Activated CD8-positive, alpha-beta memory T cell treated with anti-CD3 and anti-CD28 coated beads, Interleukin-2, amount 10 ng/mL, durations not matched to agents 7 days and 5 days (primary cell): ENCODE measurements at places on chromosomes 7 and 10.

- no peak for DNase-seq
Measured at GRCh38 chr7:74228951-74229900, 19.4 kb downstream of the LAT2 start.

- no peak for DNase-seq
Measured at GRCh38 chr10:89813546-89813945, 112.2 kb downstream of the KIF20B start.

GRCh38 chr10:101131962-101132635, 999 bp downstream of the TLX1 start:
- DNase-seq, result no peak

DNA sequence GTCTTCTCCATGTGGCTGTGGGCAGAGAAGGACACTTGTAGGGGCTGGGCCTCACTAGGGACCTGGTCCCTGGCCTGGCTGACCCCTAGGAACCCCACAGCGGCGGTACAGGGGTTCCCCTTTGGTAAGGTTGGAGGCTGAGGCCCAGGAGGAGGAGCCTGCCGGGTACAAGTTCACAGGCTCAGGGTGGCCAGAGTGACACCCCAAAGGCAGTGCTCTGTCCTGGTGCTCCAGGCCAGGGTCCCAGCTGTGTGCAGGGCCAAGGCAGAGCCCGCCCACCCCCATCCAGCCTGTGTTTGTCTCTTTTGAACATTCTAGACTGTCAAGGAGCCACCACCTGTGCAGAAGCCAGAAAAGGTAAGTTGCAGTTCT, 23.3 kb downstream of the ANTXRL start:
- no peak for DNase-seq

DNA sequence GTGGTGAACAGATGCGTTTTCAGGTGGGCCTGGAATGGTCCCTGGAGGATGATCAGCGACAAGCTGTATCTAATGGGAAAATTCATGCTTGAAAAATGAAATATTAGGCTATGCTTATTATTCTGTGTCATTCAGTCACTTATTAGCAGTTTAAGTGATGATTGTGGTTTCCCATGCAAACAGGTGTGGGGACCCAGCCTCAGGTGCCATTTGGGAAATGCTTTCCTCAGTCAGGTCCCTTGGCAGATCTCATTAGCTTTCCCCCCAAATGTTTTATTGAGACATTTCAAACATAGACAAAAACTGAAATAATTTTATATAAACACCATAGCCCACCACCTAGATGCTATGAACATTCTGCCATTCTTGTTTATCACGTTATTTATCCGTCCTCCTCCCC, 411 bp upstream of the SNX10 start:
- DNase-seq, result no peak

DNA sequence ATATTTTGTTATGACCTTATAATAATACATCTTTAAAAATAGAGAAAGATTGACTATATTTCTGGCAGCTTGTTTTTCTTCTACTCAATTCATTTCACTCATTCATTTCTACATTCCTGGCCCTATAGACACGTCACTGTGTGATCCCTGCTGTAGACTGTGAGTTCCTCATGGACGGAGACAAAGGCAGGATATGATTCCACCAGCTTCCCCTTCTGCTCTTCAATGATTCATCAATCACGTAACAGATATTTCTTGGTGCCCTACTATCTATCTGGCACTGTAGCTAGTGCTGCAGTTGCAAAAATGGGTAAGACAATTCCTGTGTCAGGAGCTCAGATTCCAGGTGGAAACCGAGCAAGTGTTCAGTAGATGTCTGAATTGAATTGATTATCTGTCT, 415.0 kb downstream of the SFMBT2 start:
- DNase-seq, result no peak

- peak; percentile 44 for DNase-seq
Measured at GRCh38 chr7:112495810-112496462, 15.1 kb downstream of the LSMEM1 start.

DNA sequence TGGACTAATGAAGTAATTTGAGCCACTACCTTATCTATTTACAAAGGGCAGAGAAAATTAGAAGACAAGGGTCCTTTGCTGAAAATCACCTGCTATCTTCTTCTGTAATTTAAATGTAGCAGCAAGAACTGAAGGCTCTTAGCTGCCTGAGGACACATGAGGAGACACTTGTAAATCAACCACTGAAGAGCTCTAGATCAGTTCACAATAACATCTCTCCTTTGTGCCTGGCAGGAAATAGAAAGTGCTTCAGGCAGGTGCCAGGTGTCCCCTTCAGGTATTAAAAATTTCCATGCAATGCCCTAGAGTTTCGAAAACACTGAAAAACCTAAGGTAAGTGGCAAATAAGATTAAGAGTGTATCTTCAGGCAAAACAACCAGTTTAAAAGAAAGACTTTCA, 474.6 kb downstream of the GRM8 start:
- no peak for DNase-seq

DNA sequence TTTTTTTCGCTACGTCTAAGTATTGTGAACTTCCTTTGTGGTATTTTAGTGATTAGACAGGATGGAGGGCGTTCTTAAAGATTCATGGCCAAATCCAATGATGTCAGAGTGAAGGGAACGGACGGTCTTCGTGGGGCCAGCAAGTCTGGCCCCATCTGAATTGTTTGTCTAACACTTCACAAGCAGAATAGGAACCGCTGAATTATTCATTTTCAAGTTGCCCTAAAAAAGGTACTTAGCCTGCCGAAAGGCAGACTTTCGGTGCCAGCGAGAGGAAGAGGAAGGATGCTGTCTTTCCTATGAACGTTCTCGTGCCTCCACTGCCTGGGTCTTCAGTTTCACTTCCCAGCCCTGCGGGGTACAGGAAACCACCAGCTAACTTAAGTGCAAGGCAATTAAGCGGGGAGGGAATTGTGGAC, 145.7 kb upstream of the SH2B2 start:
- DNase-seq, result no peak

DNA sequence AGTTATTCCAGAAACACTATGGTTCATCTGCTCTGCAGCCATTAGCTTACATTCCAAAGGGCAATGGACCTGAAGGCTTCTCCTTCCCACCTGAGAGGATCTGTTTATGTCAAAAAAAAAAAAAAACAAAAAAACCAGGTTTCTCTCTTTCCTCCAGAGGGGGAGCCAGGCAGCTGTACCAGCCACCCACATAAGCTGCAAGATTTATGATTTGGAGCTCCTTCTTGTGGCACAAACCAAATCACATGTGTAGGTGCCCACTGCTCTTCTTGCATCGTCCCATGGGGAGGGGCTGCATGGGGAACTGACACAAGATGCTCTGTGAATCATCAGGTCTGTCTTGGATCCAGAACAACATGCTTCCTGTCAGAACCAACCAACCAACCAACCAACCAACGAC, 231.6 kb upstream of the IGFBP3 start:
- DNase-seq, result no peak

GRCh38 chr7:19106241-19107080, 11.0 kb downstream of the TWIST1 start:
- DNase-seq, result no peak

DNA sequence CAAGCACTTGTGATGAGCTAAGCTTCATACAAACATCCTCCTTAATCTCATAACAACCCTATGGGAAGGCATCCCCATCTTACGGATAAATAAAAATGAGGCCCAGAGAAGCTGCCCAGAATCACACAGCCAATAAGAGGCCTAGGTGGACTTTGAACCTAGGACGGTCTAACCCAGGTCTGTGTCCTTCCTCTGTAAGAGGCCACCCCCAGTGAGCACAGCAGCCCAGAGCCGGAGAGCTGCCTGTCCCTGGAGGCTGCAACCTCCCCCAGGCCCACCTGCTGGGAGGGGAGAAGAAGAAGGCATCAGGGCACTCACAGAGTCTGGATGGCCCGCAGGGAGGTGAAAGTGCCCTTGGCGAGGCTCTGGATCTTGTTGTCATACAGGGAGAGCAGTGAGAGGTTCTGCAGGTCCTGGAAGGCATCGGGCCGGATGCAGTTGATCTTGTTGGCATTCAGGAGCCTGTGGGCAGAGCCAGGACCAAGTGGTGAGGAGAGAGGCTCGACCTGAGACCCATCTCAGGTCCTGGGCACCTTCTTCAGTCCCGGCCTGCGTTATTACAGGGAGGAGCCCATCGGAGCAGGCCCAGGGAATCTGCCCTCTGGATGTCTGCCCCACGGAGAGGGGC, 129.6 kb downstream of the SLIT1 start:
- no peak for DNase-seq

- peak; percentile 91 for DNase-seq
Measured at GRCh38 chr10:124647421-124648130, 96.6 kb downstream of the FAM53B start.
